RCC 7860 (cell line): ENCODE measurements at places on chromosomes 7 and 10.
A peak's percentile ranks its signal among the peaks of the same experiment; 100 is the strongest.

- no peak for DNase-seq
Measured at GRCh38 chr10:129134371-129134770, 332.7 kb upstream of the MGMT start.

DNA sequence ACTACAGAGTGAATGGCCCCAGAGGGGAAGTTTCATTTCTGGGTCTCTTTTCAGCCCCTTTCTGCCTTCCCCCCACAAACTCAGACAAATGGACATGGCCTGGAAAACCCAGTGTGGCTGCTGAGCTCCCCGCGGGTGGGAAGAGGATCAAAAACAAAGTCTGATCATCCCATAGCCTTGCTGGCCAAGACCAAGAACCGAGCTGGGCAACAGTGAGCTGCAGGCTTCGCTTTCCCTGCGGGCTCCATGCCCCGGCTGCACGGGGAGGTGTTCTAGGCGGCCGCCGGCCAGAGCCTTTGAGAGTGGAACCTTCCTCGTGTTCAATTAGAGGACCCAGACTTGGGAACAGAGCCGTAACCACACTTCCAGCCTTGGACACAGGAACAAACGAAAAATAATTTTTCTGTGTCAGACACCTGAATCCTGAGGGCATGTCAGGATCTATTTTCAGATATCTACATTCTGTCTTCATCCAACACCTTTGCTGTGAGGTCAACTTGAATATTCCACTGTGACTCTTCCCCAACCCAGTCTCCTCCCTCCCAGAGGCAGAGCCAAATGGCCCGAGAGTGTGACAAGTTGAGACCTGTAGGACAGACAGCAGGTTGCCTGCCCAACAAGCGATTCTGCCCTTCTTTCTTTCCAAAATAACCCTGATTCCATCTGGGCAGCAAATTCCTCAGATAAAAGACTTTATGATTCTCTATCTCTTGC, 26.0 kb downstream of the WDR86 start:
- no peak for DNase-seq

- DNase-seq = no peak
Measured at GRCh38 chr7:39644170-39644569, 20.8 kb downstream of the RALA start.

GRCh38 chr7:2728316-2729030, 40.5 kb downstream of the AMZ1 start:
- no peak for DNase-seq

DNA sequence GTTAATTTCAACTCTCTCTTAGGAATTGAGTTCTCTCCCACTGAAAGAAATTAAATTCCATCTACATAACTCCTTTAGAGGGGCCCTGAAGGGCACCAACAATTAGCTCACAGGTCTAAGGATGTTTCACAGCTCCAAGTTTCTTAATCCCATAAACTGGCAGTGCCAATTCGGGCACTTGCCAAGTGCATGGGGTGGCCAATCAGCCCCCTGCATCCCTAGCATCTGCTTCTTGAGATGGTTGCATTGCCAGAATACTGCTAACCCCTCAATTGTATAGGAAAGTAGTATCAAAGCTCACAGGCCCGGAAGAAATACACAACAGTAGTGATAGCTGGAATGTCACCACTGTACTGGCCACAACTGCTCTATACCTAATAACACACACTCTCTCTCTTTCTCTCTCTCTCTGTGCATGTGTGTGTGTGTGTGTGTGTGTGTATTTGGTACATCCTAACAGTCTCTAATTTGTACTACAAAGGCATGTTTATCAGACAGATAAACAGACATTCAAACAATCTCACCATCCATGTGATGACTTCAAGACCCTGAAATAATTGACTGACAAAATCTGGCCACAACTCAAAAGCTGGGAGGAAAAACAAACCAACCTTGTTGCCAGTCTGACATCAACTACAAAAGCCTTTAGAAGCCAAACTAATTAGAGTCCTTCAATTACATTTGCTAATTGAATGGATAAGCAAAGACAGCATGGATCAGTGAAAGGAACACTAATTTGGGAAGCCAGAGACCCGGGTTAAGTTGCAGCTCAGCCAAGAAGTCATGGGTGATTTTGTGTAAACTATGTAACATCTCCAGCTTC, 27.8 kb downstream of the HIBADH start:
- no peak for DNase-seq

DNA sequence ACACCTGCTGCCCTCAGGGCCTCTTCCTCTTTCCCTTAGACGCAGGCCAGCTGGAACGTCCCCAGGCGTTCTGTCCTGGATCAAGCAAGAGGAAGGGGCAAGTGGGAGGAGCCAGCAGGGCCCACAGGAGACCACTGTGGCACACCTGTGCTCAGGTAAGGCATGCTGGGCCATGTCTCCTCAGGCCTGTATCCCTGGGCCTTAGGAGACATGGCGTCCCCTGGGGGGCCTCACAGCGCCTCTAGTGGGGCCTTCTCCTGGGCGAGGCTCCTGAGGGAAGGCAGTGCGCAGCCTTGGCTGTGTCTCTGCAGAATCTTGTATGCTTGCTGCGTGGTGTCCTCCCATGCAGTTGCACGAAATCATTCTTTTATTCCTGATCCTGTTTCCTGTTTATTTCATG, 31.3 kb downstream of the ZNF783 start:
- no peak for DNase-seq

- DNase-seq = no peak
Measured at GRCh38 chr7:69935107-69935506, 336.8 kb downstream of the AUTS2 start.

GRCh38 chr10:124943301-124944092, 1.6 kb downstream of the ZRANB1 start:
- DNase-seq = peak; percentile 28

DNA sequence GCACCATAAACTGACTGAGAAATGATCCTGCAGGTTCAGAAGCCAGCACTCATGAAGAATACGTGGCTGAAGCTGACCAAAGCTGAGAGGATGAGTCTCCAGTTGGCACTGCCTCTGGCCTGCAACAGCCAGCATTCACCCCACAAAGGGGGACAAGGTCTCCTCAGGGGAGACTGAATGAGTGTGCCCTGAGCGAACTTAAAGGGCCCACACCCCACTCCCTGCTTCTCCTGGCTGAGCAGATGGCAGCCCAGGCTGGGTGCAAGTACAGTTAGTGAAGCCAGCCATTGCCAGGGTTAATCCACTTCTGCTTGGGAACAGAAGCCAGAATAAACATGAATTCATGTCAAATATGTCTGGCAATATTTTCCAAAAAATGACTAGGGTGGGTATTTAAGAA, 98.1 kb downstream of the PPP1R17 start:
- no peak for DNase-seq

DNA sequence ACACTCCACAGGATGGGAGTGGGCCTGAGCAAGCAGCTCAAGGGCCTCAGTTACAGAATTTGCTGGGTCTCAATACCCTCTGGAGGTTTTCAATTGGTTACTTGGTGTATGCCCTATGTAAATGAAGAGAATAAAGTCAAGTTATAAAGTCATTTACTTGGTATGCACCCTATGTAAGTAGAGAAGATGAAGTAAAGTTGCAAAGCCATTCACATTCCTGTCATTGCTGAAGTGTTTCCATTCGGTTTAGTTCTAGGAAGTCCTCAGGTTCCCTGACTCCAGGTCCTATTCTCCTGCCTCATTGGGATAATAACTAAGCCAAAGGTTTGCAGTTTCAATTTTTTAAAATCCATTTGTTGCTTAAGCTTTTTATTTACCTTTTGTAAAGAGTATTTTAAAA, 272.6 kb upstream of the NPSR1 start:
- DNase-seq = no peak

GRCh38 chr10:43408331-43408709, 666 bp downstream of the HNRNPF start:
- no peak for DNase-seq
